ENCODE measurements at places on chromosomes 3 and 15.

GRCh38 chr3:28726840-28727239 lies 378.2 kb upstream of the AZI2 start:
- no peak for DNase-seq

DNA sequence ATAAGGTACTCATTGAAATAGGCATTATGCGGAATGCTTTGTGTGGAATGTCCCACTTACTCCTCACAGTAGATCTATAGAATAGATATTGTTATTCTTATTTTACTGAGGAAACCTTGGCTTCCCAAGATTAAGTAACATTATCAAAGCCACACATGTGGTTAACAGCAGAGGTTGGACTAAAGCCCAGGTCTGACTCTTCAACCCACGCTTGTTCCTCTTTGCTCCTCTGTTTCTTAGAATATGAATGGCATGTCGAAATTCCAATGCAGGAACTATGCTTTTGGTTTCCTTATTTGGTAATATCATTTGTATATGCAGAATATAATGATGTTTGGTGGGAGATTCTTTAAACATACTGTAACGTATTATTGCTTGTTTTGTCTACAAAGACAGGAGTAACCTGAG lies 818.8 kb upstream of the LMCD1 start:
- DNase-seq = no peak

- no peak for DNase-seq
Observed at GRCh38 chr3:171251835-171252234, 208.4 kb downstream of the TNIK start.

- DNase-seq = no peak
Observed at GRCh38 chr15:95887666-95888390, 442.7 kb upstream of the NR2F2 start.

DNA sequence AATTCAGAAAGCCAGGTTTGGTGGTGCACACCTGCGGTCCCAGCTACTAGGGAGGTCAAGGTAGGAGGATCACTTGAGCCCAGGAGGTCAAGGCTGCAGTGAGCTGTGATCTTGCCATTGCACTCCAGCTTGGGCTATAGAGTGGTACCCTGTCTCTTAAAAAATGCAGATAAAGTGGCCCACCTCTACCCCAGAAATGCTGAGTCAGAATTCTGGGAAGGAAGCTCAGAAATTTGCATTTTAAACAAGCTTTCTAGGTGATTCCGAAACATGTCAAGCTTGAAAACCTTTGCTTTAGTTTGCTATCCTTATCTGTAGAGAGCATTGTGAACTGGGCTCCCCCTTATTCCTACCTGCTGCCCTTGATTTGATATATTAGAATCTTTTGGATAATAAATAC lies 7.7 kb downstream of the MED12L start:
- no peak for DNase-seq

- no peak for DNase-seq
Observed at GRCh38 chr15:29571792-29572431, 250.4 kb downstream of the TJP1 start.

DNA sequence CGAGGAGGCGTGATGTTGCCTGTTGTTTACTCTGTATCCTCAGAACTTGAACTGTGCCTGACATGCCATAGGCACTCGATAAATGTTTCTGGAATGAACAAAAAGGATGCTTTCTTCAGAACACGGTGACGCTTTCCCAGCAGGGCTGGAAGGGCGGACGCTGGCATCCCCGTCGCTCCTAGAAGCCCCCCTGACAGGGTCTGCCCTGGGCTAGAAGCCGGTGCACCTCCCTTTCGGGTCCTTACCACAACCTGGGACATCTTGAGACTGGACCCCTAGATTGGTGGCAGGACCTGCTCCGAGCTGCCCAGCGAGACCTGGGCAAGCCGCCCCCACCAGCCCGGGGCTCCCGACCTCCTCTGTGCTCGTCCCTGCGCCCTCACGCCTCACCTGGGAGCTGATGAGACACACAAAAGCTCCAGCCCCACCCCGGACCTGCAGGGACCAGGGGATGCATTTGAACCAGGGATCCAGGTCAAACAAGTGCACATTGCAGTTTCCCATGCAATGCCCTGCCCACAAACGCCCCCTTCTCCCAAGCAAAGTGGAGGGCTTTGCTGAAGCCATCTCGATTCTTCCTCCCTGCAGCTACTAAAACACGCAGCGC lies 131.2 kb upstream of the MEF2A start:
- DNase-seq = no peak

DNA sequence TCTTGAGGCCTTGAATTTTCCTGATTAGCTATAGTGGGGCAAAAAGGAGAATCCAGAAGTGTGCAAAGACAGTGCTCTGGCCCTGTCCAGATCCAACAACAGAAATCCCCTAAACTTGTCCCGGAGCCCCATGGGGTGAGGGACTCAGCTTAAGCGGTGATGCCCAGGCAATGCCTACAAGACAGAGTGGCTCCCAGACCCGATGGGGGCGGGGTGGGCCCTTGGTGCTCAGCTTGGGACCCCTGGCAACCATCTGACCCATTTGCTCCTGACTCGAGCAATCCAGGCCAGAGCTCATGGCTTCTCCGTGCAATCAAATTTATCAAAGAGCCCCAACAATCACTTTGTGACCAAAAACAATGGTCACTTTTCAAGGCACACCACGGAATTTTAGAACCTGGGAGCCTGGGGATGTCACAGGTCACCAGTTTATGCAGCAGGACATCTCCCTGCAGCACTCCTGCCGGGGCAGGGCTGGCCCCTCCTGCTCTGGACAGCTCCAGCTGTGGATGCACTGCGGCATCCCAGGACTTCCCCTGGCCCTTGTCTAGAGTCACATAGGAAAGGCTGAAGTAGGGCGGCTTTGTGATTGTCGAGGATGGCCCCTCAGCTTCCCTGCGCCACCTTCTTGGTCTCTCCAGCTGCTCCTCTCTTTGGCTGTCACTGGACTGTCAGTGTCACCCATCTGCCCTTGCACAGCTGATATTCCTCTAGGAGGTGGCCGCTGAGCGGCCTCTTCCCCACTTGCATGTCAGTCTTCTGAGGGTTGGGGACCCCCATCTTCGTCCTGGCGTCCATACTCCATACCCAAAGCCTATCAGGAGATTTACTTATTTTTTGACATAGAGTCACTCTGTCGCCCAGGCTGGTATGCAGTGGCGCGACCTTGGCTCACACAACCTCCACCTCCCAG lies 28.4 kb downstream of the RGMA start:
- DNase-seq = no peak

GRCh38 chr3:177329854-177330253 lies 132.6 kb upstream of the TBL1XR1 start:
- no peak for DNase-seq

DNA sequence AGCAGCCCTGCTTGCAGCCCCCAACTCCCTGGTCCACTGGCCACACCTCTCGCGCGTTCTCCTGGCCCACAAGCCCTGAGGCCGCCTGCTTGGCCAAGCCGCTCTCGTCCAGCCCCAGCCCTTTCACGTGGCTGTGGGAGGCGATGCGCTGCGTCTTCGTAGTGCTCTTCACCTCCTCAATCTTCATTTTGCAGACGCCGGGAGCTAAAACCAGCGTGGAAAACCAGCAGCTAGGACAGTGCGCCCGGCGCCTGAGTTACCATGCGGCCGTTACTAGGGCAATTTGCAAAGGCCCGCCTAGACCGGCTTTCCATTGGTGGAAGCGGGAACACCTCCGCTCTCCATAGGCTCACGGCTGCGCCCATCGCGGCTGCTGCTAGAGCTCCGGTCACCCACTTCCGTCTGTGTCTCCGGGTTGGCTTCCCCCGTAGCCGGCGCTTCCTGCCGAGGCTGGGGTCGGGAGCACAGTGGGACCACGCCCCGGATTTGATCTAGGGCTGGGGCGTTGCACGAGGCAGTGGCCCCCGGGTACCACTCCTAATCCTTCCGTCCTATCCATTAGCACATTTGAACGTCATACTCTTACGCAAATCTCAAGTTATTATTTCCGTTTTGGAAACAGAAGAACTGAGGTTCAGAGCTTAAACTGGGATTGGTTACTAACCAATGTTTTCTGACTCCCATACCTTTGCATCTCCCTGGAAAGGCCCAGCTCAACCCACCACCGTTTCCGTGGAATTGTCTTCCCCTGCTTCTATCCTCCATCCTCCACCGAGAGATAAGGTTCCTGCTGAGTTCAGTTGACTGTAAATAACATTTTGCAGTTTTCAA lies at the start of gene RUVBL1:
Gene RUVBL1, minus strand, starts transcription at position 275 of the 831 bp plus-strand sequence. Its CDS starts 88 bp downstream, at position 187.
- DNase-seq = peak; percentile 82

DNA sequence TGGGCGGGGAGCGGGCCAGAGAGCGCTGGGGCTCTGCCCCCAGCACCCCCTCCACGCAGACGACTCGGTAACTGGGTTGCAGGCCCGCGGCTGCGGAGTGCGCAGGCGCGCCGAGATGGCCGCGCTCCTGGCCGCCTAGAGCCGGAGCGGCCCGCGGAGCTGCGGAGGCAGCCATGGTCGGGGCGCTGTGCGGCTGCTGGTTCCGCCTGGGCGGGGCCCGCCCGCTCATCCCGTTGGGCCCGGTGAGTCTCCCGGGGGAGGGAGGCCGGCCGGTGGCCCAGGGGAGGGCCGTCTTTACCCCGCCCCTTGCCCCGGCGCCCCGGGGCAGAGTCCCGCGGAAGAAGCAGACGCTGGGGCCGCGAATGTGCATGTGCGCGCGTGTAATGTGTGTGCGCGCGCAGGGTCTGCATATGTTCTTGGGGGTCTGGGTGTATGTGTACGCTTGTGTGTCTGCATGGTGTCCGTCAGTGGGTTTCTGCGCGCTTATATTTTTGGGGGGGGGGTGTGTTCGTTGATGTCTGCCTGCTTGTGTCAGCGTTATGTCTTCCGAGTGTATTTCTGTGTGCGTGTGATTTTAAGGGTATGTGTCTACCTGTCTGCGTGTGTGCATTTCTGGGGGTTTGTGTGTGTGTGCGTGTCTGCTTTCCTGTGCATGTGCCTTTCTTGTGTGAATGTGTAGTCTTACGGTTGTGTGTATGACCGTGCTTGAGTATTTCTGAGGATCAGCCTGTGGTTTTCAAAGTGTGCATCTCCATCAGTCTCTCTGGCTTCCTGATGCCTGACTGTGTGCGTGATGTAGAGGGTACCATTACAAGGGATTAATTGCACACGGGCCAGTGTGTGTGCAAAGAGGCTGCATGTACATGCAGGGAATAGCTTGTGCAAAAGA lies at the start of gene ABHD14A:
Gene ABHD14A, plus strand, starts transcription at position 102 of the 889 bp plus-strand sequence. Its CDS starts 72 bp downstream, at position 174.
- no peak for DNase-seq

- DNase-seq = no peak
Observed at GRCh38 chr15:92666780-92667179, 11.2 kb upstream of the FAM174B start.

GRCh38 chr3:30273304-30274072 lies 332.9 kb upstream of the TGFBR2 start:
- no peak for DNase-seq

DNA sequence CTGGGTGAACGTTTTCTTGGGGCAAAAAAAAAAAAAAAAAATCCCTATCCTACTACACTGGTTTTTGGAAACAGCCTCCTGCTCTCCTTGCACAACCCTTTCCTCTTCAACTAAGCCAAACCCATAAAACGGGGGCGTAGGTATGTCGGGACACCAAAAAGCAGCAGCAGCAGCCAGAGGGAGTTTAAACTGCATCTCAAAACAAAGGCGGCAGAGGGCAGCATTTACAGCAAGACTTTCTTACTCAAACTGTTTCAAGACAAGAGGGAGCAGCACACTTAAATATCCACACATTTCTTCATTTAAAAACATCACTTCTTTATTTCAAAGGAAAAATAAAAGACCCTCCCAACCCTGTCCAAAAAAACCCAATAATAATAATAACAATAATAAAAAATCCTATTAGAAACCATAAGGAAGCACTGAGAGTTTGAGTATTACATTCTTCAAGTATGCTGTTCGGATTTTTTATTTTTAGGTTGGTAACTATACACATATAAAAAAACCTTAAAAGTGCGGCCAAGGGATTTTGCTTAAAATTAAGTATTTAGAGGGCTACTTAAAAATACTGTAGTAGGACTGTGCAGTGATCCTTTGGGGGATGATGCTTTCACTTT lies 43.9 kb upstream of the PLXND1 start:
- DNase-seq = peak; percentile 20

GRCh38 chr3:70466096-70466495 lies 153.7 kb upstream of the MDFIC2 start:
- DNase-seq = no peak

DNA sequence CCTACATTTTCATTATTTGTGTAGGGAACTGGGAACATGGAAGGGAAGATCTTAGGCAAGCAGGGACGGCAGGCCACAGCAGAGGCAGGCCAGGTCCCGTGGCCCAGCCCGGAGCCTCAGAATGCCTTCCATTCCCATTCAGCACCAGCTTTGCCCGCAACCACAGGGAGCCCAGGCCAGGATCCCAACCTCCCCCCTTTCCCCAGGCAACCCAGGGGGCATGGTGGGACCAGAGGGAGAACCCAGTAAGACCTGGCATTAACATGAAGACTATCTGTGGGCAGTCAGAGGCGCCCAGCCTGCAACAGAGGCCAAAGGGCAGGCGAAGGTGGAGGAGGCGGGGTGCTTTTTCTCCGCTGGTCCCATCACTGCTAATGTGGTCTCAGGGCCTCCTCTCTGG lies 135.6 kb downstream of the TPRA1 start:
- no peak for DNase-seq

GRCh38 chr3:21752749-21753347 lies 1.8 kb upstream of the ZNF385D start:
- no peak for DNase-seq

- no peak for DNase-seq
Observed at GRCh38 chr3:58751882-58752567, 85.5 kb upstream of the FAM3D start.

DNA sequence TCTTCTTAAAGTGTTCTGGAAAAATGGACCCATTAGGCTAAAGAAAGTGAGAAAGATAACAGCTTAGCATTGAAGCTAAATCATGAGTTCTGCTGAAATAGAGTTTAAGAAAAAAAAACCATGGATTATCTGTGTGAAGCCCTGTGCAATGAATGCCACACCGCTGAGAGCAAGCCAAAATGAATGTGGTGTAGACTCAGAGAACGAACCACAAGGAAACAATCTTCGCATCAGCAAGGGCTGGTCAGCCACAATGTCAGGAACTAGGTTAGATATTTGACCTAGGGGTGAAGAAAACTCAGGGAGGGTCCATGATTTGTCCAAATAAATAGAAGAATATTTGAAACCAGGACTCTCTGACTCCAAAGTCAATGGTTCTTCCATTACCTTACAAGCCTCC lies 91.4 kb upstream of the MEX3B start:
- no peak for DNase-seq

GRCh38 chr3:69648126-69648525 lies 91.1 kb upstream of the MITF start:
- DNase-seq = no peak

GRCh38 chr3:186608624-186609215 lies 4.1 kb upstream of the AHSG start:
- no peak for DNase-seq

GRCh38 chr15:59991834-59992233 lies 12.3 kb upstream of the FOXB1 start:
- DNase-seq = no peak

DNA sequence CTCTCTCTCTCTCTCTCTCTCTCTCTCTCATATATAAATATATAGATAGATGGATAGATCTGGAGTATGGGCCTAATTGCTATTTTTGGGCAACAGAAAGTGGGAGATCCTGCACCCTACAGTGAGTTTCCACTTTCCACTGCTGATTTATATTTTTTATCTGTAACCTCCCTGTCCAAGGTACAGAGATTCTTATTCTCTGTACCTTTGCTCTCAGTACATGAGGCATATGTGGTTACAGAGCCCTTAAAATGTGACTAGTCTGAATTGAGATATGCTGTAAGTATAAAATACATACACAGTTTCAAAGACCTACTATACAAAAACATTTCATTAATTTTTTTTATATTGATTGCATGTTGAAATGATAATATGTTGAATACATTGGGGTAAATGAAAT lies 51.1 kb upstream of the FOXP1 start:
- no peak for DNase-seq

GRCh38 chr3:48651771-48652170 lies 10.9 kb downstream of the CELSR3 start:
- no peak for DNase-seq

All from GOT3 (cell line).